ENCODE measurements at places on chromosomes 13 and 19. TPM values are rescaled to one million over a fixed set of nuclear protein-coding genes. Genes with fewer than 3 reads are reported as not detected.

The CNMD gene
- total RNA-seq, result not detected

The CEACAM16 gene
- not detected for total RNA-seq

The KLK14 gene
- not detected for total RNA-seq

The NLRP9 gene
- total RNA-seq, result not detected

The ANKLE1 gene
- 0.13 TPM for total RNA-seq

DNA sequence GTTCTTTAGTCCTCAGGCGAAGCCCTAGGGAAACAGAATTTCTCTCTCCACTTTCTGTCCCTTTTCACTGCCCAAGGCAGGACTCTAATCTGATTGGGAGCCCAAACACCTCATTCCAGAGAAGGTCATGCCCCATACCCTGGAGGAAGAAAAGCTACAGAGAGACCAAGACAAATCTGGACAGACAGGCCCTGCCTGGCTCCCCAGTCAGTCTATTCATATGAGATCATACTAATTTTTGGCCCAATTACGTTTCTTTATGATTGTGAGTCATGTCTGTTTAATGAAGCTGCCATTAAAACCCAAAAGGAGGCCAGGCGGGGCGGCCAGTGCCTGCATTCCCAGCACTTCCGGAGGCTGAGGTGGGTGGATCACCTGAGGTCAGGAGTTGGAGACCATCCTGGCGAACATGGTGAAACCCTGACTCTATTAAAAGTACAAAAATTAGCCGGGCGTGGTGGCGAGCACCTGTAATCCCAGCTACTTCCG, 3.3 kb upstream of the AP3D1 start:
- no peaks in the 10 kb centered on the region for H3K27me3 ChIP-seq
- H3K4me3 ChIP-seq, result no peak overlapping the region
- no peak for DNase-seq
- H3K27ac ChIP-seq, result no peak overlapping the region
- peaks cover 16% of the 10 kb centered on the region for H3K4me1 ChIP-seq

GRCh38 chr19:2033825-2034159, 17.3 kb downstream of the MKNK2 start:
- no peak overlapping the region for H3K4me3 ChIP-seq
- no peaks in the 10 kb centered on the region for H3K27me3 ChIP-seq
- H3K4me1 ChIP-seq, result peaks cover 18% of the 10 kb centered on the region

DNA sequence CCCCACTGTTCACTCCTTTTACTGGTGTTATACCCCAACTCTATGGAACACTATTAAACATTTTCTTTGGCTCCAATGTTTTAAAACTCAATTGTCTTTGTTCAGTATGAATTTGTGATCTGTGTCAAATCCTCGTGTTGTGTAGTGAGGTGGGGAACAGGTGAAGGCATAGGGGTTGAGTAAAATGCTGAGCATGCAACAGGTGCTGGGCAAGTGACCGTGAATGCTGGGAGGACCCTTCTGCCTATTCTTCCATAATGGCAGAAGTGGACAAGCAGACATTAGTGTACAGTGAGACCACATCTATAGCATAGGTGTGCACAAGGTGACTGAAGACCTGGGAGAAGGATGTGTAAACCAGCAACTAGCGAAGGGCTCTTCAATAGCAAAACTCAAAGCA, 1188.0 kb downstream of the UQCRFS1 start:
- DNase-seq, result no peak
- no peaks in the 10 kb centered on the region for H3K4me1 ChIP-seq

DNA sequence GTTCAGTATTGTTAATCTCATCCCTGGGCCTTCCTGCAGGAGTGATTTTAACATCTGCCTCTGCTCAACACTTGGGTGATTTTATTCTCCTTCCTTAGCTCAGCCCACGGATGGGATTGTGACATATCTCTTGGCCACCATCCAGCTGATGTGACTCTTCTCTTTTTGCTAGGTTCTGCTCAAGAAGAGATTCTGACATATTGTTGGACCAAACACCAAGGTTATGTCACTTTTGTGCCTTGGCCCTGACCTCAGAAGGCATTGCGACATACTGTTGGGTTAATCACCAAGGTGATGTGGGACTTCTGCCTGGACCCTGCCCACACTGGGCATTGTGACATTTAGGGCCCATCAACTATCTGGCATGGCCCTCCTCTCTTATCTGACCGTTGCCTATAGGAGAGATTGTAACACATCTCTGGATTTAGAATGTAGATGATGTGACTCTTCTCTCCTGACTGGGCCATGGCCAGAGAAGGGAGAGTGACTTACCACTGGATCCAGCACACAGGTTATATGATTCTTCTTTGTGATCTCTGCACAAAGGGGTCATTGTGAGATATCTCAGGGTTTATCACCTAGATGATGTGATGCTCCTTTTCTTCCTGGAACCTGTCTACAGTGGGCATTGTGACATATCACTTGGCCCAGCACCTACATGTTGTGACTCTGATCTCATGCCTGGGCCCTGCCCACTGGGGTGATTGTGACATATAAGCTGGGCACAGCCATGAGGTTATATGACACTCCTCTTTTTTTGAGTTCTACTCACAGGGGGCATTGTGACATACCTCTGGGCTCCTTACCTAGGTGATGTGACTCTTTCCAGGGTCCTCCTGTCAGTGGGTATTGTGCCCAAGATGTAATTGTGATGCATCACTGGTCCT, 88.8 kb downstream of the ZNF429 start:
- no peaks in the 10 kb centered on the region for H3K4me1 ChIP-seq
- no peaks in the 10 kb centered on the region for H3K36me3 ChIP-seq
- peak overlapping the region; percentile 42 for H3K4me3 ChIP-seq
- H3K27me3 ChIP-seq, result no peaks in the 10 kb centered on the region
- H3K27ac ChIP-seq, result peak overlapping the region; percentile 65

DNA sequence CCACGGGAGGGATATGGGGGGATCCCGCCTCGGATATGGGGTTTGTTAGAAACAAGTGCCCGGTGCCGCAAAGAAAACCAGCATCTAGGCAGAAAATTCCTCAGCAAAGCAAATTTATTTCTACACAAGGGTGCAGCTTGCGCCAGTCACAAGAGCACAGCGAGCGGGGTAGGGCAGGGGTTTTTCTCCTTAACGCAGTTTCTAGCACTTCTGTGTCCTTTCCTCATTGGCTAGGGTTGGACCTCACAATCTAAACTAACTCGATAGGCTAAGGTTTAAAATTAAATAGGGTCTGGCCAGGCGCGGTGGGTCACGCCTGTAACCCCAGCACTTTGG, 595 bp downstream of the ZNF440 start:
- H3K36me3 ChIP-seq, result no peaks in the 10 kb centered on the region
- DNase-seq, result no peak
- H3K27me3 ChIP-seq, result no peaks in the 10 kb centered on the region
- peaks cover 4% of the 10 kb centered on the region for H3K4me1 ChIP-seq
- H3K4me3 ChIP-seq, result peak overlapping the region; percentile 93
- H3K27ac ChIP-seq, result peak overlapping the region; percentile 91

DNA sequence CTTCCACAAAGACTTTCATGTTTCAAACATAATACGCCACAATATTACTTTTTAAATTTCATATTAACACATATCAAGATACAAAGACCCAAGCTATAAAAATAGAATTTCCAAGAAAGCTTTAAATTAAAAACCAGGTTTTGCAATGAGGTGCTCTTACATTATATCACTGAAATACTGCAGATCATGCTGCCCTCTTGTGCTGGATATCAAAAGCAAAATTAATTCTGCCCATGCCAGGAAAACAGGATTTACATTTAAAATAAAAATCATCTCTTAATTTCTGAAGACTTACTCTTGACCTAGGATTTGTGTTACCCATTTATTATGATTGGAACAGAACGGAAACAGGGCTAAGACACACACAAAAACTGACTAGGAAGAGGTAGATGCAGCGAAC, 145.0 kb downstream of the ABCC4 start:
- H3K36me3 ChIP-seq, result peaks cover 39% of the 10 kb centered on the region
- no peak for DNase-seq
- no peak overlapping the region for H3K4me3 ChIP-seq
- H3K27ac ChIP-seq, result no peak overlapping the region

- DNase-seq, result no peak
- peaks cover 13% of the 10 kb centered on the region for H3K4me1 ChIP-seq
- H3K27me3 ChIP-seq, result no peaks in the 10 kb centered on the region
- H3K27ac ChIP-seq, result no peak overlapping the region
- peaks cover 45% of the 10 kb centered on the region for H3K36me3 ChIP-seq
These were observed 1.6 kb downstream of the MZF1 start for GRCh38 chr19:58571575-58571947.

DNA sequence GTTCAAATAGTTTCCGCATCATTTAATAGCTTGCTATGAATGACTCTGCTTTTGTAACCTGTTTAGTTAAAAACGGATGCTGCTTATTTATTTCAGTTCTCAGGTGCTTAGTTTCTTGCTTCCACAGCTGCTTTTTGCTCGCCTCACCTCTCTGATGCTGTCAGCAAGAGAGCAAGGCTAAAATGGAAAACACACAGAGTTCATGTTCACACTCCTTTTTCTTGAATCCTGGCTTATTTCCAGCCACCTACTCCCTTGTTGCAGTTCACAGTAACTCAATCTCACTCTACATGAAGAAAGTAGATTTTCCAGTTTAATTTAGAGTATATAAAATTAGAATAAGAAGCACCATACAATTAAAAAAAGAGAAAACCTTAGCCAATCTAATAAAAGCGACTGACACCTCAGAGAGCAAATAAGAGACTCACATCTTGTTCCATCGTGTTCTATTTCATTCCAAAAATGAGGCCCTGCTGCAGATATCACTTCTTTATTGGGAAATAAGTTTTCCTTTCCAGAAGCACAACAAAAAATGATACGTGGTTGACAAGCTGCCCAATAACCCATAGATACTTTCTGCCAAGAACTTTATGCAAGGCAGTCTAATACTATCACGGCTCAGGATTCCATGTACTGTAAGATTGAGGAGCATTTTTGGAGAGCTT, 326.1 kb upstream of the SLITRK1 start:
- H3K4me3 ChIP-seq, result no peak overlapping the region
- DNase-seq, result no peak
- no peak overlapping the region for H3K27ac ChIP-seq
- H3K4me1 ChIP-seq, result no peaks in the 10 kb centered on the region
- no peaks in the 10 kb centered on the region for H3K36me3 ChIP-seq

Measured in psoas muscle (tissue), 8 donors.